NCI-H345 (cell line): ENCODE measurements at places on chromosomes 1 and 21.

DNA sequence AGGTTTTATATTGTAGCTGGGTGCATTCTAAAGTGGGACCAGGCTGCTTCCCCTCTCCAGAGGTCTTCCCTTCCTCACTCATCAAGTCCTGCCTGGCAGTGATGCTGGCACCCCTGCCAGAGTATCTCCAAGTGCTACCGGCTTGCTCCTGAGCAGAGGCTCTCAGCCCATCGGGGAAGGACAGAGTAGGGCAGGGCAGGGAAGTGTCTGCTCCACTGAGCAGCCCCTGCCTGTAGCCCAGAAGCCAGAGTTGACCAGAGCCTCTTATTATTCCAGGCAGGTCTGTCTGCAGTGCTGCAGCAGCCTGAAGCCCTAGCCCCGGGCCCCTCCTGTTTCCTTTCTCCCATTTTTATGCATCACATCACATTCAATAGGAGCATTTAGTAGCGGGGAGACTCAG lies 51.1 kb downstream of the ATP2B4 start:
- DNase-seq, result no peak

- DNase-seq, result no peak
Measured at GRCh38 chr21:37658817-37659458, 257.3 kb downstream of the KCNJ6 start.

DNA sequence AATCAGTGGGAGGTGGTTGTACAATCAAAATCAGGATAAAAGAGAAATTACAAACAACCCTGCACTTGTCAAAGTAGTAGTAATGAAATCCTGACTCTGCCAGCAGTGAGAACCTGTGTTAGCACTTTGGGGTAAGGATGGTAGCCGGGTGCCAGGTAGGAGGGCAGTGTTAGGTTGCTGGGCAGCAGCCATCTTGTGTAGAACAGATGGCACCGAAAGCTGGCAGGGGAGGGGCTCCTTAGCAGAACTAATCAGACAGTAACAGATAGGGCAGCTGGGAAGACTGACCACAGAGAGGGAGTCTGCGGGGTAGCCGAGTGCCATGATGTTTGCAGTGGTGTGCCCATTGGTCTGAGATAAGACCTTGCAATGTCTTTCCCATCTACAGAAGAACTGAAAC lies 137.3 kb downstream of the SDCCAG8 start:
- no peak for DNase-seq

GRCh38 chr1:44019466-44019948 lies 11.8 kb downstream of the SLC6A9 start:
- DNase-seq, result no peak

DNA sequence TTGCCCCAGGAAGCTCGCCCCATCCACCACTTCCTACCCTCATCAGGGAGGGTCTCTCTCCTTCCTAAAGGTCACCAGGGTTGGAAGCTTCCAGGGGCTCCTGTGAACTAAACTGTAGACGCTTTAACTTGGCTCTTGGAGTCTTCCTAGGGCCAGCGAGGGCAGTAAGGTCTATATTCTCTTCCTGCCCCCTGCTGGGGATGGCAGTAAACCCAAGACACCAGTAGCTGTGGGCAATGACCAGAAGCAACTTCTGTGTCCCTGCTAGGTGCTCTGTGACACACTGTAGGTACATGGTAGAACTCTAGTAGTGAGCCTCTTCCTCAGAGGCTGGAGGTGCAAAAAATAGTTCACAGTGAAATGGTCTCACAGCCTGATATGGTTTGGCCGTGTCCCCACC lies 30.0 kb downstream of the KCND3 start:
- DNase-seq, result no peak

DNA sequence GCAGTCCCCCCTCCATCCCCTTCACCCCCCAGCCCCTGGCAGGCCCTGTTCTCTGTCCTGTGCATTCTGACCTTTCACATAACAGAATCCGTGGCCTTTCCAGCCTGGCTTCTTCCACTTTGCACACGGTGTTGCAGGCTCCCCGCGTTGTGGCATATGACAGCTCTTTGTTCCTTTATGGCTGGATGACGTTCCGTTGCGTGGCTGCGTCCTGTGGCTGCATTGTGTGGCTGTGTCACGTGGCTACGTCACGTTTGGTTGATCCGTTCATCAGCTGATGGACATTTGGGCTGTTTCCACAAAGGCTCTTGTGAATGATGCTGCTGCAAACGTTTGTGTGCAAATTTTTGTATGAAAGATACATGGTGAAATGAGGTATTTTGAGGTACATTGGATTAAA lies 53.3 kb downstream of the PDE9A start:
- DNase-seq, result no peak

DNA sequence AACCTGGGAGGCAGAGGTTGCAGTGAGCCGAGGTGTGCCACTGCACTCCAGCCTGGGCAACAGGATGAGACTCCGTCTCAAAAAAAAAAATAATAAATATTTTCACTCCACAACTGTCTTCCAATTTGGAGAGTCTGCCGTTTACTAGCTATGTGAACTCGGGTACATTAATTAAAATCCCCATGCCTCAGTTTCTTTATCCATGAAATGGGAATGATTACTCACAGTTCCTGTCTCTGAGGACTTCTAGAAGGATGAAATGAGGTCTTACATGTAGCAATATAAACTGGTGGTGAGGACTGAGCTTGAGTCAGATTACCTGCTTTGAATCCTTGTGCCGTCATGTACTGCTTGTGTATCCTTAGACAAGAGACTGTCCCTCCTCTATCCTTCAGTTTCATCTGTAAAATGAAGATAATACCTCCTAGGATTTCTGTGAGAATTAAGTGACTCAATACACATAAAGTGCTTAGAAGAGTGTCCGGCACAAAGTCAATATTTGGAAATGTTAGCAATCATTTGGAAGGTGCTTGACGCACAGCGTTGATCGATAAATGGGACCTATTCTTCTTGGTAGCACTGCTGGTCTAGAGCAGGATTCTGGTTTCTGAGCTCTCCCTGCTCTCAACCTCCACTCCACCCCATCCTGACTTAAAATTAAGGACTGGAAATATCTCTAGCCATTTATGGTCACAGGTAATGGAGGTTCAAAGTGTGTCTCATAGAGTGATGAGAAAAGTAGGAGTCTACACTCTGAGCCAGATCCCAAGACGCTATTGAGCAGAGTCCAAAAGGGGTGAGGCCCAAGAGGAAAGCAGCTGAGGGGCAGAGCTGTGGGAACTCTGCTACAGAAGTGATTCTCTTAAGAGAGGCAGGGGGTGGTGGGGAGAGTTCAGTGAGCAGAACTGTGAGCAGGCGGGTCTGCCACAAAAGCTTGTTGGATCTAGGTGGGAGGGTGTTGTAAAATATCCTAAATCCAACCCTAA lies 11.6 kb upstream of the DDI2 start:
- DNase-seq, result no peak
